ENCODE measurements at places on chromosomes 11 and 22.

DNA sequence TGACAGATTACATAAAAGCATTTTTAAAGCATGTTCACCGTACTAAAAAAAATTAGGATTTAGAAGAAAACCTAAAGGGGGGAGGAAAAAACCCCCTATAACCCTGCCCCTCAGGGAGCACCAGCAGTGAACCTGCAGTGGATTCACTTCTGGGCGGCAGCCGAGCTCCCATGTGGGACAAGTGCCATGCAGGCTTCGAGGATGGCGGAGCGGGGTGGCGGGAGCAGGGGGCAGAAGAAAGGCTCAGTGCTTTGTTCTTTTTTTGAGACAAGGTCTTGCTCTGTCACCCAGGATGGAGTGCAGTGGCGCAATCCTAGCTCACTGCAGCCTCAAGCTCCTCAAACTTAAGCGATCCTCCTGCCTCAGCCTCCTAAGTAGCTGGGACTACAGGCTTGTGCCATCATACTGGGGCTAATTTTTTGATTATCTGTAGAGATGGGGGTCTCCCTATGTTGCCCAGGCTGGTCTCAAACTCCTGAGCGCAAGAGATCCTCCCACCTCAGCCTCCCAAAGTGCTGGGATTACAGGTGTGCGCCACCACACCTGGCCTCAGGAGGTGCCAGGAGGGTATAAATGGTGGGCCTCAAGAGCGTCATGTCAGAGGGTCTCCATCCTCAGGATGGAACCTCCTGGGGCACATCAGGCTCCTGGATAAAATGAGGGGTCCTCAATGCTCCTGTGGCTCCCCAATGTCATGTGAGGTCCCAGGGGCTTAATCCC is 34.0 kb downstream of the PPM1F start:
- no peak for DNase-seq

DNA sequence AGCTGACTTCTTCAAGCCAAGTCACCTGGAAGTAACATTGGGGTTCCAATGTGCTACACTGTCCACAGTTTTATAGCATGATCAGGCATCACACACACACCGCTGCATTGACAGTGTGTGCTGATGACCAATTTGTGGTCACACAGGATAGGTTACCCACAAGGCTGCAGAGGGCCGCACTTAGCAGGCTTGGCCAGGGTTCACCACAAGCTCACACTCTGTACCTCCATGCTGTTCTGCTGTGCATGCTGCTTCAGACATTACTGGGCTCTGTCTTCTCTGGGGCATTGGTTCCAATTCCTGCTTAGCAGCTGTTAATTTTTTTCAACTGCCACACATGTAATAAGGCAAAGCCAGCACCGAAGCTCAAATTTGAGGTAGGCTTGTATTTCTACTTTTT is 11.0 kb upstream of the NRIP3 start:
- DNase-seq = no peak

GRCh38 chr11:8731647-8732323 is 49.2 kb downstream of the RPL27A start:
- no peak for DNase-seq

GRCh38 chr11:96538622-96539021 is 148.8 kb downstream of the JRKL start:
- no peak for DNase-seq

DNA sequence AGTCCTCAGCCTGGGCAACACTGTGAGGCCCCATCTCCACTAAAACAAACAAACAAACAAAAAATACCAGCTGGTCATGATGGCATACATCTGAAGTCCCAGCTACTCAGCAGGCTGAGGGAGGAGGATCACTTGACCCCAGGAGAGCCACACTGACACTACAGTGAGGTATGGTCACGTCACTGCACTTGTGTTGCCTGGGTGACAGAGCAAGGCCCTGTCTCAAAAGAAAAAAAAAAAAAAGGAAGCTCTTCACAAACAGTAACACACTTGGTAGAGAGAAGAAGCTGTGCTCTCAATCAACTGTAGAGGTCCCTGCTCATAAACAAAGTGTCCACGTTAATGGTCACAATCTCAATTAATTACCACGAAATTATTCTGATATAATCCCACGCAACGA is 401.6 kb upstream of the CCDC90B start:
- DNase-seq = no peak

DNA sequence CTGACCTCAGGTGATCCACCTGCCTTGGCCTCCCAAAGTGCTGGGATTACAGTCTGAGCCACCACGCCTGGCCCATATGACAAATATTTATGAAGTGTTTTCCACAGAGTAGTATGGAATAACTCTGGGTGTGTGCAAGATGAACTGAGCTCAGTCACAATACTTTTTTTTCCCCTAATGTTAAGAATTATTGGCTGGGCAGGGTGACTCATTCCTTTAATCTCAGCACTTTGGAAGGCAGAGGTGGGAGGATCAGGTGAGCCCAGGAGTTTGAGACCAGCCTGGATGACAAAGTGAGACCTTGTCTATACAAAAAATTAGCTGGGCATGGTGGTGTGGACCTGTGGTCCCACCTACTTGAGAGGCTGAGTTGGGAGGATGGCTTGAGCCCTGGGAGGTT is 6.4 kb downstream of the PTPRJ start:
- DNase-seq = no peak

- no peak for DNase-seq
Observed at GRCh38 chr11:81278991-81279390, 1454.7 kb downstream of the FAM181B start.

Data from activated CD4-positive, CD25-positive, alpha-beta regulatory T cell (primary cell).